Fibroblast of villous mesenchyme (primary cell): ENCODE measurements at places on chromosomes 11 and 22. TPM values are rescaled to one million over a fixed set of nuclear protein-coding genes. Genes with fewer than 3 reads are reported as not detected.

Gene NXPE1
- not detected in 2 replicates for total RNA-seq

GRCh38 chr22:33572086-33572485, 348.2 kb downstream of the LARGE1 start:
- no peak for DNase-seq

Gene MGAT3
- total RNA-seq = 0.64 and 1.3 TPM in 2 replicates

DNA sequence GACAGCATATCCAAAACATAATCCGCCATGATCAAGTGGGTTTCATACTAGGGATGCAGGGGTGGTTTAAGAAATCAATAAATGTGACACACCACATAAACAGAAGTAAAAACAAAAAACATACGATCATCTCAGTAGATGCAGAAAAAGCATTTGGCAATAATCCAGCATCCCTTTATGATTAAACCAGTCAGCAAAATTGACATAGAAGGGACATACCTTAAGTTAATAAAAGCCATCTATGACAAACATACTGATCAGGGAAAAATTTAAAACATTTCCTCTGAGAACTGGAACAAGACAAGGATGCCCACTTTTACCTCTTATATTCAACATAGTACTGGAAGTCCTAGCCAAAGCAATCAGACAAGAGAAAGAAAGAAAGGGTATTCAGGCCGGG, 49.6 kb downstream of the GAS2 start:
- no peak for DNase-seq

- DNase-seq = peak; percentile 57
Observed at GRCh38 chr11:44246726-44247125, 63.2 kb downstream of the ALX4 start.

GRCh38 chr11:64856382-64857227, 12.2 kb upstream of the CDC42BPG start:
- peak; percentile 88 for DNase-seq

GRCh38 chr11:125517116-125517770, 21.2 kb upstream of the FEZ1 start:
- peak; percentile 89 for DNase-seq

DNA sequence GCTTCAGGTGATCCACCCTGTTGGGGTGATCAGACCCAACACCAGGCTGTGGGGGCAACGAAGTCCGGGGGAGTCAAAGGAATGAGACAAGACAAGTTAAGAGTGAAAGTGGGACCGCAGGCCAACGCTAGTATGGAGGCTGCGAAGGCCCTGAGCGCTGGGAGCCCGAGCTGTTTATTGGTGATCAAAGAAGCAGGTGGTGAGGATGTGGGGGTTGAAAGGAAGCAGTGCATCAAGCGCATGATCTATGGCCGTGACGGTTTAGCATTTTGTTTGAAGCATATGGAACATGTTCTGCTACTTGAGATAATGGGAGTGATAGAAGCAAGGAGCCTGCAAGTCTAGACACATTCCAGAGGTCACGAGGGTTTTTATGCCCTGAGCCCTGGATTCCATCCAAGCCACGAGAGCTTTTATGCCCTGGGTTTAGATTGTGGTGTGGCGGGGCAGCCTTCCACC, 49.5 kb downstream of the MCHR1 start:
- DNase-seq = peak; percentile 95

GRCh38 chr11:85810871-85811611, at the start of gene SYTL2:
TSS of gene SYTL2 (minus strand) at chr11:85811141. CDS start at chr11:85757725, 53,416 bp downstream.
- peak; percentile 44 for DNase-seq

Gene OR4D5
- total RNA-seq = not detected in 2 replicates

Gene CTSW
- total RNA-seq = 0.43 TPM in 1 of 2 replicates, not detected in the other

DNA sequence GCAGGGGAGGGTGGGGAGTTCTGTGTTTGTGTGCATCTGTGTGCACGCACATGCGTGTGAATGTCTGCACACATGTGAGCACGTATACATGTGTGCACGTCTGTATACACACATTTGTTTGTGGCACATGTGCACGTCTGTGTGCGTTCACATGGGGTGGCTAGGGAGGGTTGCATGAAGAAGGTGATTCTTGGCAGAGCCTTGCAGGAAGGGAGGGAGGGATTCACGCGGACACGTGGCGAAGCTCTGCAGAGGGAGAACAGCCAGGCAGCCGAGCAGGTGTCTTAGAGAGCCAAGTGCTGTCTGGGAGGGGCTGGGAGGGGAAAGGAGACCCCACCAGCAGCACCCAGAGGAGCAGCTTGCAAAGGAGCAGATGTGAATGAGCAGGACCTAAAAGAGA, 372.1 kb downstream of the BRD1 start:
- DNase-seq = no peak

- DNase-seq = no peak
Observed at GRCh38 chr11:88194990-88195389, 19.7 kb upstream of the RAB38 start.

DNA sequence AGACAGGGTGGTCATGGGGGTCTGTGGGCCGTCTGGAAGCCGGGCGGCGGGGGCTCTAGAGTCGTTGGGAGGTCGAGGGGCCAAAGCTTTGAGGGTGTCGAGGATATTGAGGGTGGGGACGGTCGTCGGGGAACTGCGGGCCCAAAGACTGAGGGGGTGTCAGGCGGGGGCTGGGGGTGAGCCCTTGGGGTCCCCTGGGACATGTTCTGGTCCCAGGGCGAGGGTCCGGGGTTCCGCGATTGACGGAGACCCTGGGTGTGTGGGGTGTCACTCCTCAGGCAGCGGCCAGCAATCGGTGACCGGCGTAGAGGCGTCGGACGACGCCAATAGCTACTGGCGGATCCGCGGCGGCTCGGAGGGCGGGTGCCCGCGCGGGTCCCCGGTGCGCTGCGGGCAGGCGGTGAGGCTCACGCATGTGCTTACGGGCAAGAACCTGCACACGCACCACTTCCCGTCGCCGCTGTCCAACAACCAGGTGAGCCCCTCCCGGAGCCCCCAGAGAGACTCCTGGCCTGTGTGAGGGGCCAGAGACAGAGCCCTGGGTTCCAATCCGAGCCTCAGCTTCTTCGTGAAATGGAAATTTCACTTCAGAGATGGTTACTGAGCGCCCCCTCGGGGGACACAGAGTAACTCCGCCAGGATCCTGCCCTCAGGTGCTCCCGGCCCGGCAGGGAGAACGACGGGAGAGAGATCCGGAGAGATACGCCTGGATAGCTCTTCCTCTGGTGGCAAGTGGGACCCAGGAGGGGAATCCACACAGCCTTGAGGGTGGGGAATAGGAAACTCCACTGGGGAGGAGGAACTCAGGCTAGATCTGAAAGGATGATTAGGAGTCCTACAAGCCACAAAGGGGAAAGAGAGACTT, 714 bp downstream of the SDF2L1 start:
- DNase-seq = peak; percentile 60

- DNase-seq = no peak
Observed at GRCh38 chr11:119087747-119088241, 3.1 kb downstream of the HMBS start.

GRCh38 chr22:29715240-29715639, 4.6 kb upstream of the CABP7 start:
- DNase-seq = no peak

Gene PLA2G6
- 10.0 and 10.8 TPM in 2 replicates for total RNA-seq

Gene CREB3L1
- 40.6 and 66.7 TPM in 2 replicates for total RNA-seq

GRCh38 chr11:123364080-123364479, 66.0 kb upstream of the GRAMD1B start:
- DNase-seq = no peak

- DNase-seq = no peak
Observed at GRCh38 chr22:38862375-38863329, 9.4 kb downstream of the CBX6 start.

GRCh38 chr11:108007819-108008218, 879 bp upstream of the CUL5 start:
- DNase-seq = no peak

DNA sequence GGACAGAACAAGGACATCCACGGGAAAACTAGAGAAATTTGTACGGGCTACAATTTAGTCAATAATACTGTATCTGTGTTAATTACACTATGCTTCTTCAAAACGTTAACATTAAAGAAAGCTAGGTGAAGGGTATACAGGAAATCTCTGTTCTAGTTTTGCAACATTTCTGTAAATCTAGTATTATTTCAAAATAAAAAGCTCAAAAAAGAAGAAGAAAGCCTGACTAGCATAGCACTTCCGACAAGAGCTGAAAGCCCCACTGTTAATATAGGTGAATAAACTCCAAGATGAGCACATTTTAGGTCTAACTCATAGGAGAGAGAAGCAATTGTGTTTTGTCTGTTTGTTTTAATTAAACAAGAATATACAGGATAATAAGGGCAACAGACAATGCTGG, 299.7 kb downstream of the TTC28 start:
- no peak for DNase-seq

DNA sequence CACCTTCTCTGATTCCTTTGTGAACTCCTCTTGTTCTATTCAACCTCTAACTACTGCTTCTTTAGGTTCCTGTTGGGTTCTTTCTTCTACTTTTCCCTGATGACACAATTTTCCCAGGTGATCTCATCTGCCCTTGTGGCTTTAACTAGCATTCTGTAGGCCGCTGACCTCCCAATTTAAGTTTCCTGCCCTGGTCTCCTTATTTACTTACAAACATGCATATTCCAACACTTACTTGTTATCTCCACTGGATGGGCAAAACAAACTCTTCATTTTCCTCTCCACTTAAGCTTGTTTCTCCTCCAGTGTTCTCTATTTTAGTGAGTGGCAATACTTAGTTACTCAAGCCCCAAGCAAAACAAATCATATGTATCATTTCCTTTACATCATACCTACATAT, 734.5 kb downstream of the METTL15 start:
- DNase-seq = no peak

Gene CCDC117
- 21.6 and 34.5 TPM in 2 replicates for total RNA-seq

GRCh38 chr11:43738600-43739409, 58.3 kb downstream of the HSD17B12 start:
- DNase-seq = peak; percentile 88

- no peak for DNase-seq
Observed at GRCh38 chr22:29253561-29254285, 14.1 kb downstream of the RHBDD3 start.
